ENCODE measurements at places on chromosomes 6 and 20.
A peak's percentile ranks its signal among the peaks of the same experiment; 100 is the strongest.

DNA sequence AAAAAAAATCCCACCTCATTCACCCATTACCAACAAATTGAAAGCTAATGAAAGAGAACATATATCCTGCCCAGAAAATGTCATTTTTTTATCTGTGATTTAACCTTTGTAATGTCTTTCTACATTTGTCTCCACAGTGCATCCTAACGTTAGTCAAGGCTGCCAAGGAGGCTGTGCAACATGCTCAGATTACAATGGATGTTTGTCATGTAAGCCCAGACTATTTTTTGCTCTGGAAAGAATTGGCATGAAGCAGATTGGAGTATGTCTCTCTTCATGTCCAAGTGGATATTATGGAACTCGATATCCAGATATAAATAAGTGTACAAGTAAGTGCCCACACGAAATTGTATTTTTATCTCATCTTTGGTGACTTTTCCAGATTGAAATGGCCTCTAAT, 30.0 kb downstream of the RSPO3 start:
- no peak for DNase-seq

DNA sequence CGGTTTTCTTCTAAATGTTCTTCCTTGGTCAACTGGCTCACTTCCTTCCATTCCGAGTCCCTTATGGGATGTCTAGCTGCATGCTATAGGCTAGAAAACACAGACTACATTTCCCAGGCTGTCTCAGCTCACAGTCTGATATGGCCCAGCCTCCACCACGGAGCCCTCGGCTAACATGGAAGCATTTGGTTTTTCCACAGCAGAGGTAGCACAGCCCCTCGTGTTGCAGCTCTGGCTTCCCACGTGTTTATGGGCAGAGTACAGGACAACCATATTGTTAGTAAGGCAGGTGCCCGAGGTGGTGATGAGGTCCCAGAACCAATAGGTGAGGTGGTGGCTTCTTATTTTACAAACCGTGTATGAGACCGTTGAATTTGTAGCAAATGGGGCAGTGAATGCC, 8.7 kb downstream of the GPLD1 start:
- DNase-seq = no peak

GRCh38 chr6:113690281-113691259, 166.6 kb upstream of the MARCKS start:
- DNase-seq = peak; percentile 8

GRCh38 chr6:33641602-33642001, 20.5 kb downstream of the ITPR3 start:
- no peak for DNase-seq

DNA sequence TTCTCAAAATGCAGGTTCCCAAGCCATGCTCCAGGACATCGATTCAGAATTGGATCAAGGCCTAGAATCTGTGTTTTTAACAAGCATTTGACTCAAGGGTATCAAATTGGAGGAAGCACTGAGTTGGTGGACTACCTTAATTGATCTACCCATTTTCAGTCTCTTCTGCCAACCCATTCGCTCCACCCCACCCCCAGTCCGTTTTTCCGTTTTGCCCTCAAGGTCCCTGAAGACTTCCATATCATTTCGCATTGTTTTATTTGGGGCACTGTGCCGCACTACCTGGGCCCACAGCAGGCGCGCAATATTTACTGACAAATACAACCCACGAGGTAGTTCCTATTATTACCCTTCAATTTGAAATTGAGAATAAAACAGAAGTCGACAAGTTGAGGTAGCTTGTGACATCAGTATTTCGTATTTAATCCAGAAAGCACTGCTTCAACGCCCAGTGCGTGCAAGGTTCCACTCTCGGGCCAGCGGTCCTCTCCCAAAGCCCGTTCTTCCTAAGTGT, 557 bp upstream of the DHX35 start:
- DNase-seq = no peak

All from activated CD4-positive, alpha-beta T cell treated with anti-CD3 and anti-CD28 coated beads, Interleukin-2, Interleukin-4, amounts not matched to agents 100 ng/mL and 50 ng/mL, durations not matched to agents 16 hours and 8 hours (primary cell).